Camera-type eye (tissue), 1 donor: ENCODE measurements at places on chromosomes 1 and 21. TPM values are rescaled to one million over a fixed set of nuclear protein-coding genes. Genes with fewer than 3 reads are reported as not detected.

The CYB5RL gene
- total RNA-seq, result 10.9 TPM

The GBP5 gene
- total RNA-seq, result 0.93 TPM

The OR2T35 gene
- total RNA-seq, result not detected

The DEPDC1 gene
- 8.6 TPM for total RNA-seq

The AURKAIP1 gene
- total RNA-seq, result 47.2 TPM

The ACOT11 gene
- 26.9 TPM for total RNA-seq

The CRNN gene
- total RNA-seq, result not detected

The GALE gene
- total RNA-seq, result 19.2 TPM

The MX1 gene
- 8.1 TPM for total RNA-seq

The KLF17 gene
- total RNA-seq, result not detected

The NIBAN1 gene
- total RNA-seq, result 46.2 TPM

The LCE1D gene
- not detected for total RNA-seq

The TSPAN2 gene
- 7.3 TPM for total RNA-seq

The RIPPLY3 gene
- total RNA-seq, result 0.60 TPM

The INSRR gene
- 0.22 TPM for total RNA-seq

The FCRLB gene
- 0.88 TPM for total RNA-seq

The ABCA4 gene
- 113 TPM for total RNA-seq

The NBPF6 gene
- total RNA-seq, result not detected

The OR11L1 gene
- total RNA-seq, result not detected

The PLA2G2D gene
- total RNA-seq, result not detected

The SLAMF6 gene
- not detected for total RNA-seq

The DENND1B gene
- 53.3 TPM for total RNA-seq
